ENCODE measurements at places on chromosomes 1 and 21. TPM values are rescaled to one million over a fixed set of nuclear protein-coding genes. Genes with fewer than 3 reads are reported as not detected.
A peak's percentile ranks its signal among the peaks of the same experiment; 100 is the strongest.

BEND5 gene
- total RNA-seq = 2.8 TPM

C4BPA gene
- not detected for total RNA-seq

ARHGEF19 gene
- 1.5 TPM for total RNA-seq

SLC2A5 gene
- 0.94 TPM for total RNA-seq

GPR137B gene
- 39.7 TPM for total RNA-seq

CD2 gene
- 1.6 TPM for total RNA-seq

VSIG8 gene
- not detected for total RNA-seq

LCE1E gene
- not detected for total RNA-seq

DNA sequence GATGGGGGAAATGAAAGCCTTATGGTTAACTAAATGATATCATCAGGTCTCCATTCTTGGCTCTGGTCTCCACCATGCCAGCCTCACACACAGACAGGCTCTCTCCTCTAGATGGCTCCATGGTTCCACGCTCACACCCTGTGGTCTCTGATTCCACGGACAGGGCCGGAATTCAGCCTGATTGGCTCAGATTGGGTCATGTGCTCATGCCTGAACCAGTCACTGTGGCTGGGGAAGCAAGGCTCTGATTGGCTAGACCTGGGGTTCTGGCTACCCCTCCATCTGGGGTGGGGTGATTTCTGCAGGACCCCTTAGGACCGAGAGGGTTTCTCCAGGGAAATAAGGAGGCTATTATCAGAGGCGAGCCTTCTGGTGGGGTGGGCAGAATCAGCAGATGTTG, 277.0 kb downstream of the PTPRU start:
- H3K27ac ChIP-seq = no peak overlapping the region
- DNase-seq = peak; percentile 43
- no peaks in the 10 kb centered on the region for H3K27me3 ChIP-seq
- H3K4me3 ChIP-seq = no peak overlapping the region

DNA sequence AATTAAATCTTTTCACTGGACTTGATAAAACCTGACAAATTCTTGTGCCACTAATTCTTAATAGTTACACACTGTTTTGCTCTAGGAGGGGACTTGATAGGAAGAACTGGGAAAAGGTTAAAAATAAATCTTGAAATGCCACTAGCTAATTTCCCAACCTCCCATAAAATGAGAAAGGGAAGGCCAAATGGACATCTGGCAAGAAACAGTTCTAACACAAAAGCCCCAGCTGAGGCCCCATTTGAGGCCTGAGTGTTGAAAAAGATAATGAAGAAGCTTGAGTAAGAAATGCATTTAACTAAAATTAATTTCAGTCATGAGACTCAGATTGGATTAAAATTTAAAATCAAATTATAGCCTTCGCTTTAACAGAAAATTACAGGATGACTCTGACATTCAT, 11.2 kb upstream of the RAP1GAP start:
- peaks cover 36% of the 10 kb centered on the region for H3K36me3 ChIP-seq
- DNase-seq = no peak
- no peaks in the 10 kb centered on the region for H3K27me3 ChIP-seq

GRCh38 chr21:44054710-44055109, 42.6 kb downstream of the TRAPPC10 start:
- DNase-seq = no peak
- H3K36me3 ChIP-seq = peaks cover 17% of the 10 kb centered on the region
- H3K4me3 ChIP-seq = no peak overlapping the region
- peak overlapping the region; percentile 1 for H3K27ac ChIP-seq

- DNase-seq = no peak
- H3K36me3 ChIP-seq = no peaks in the 10 kb centered on the region
These were observed 39.3 kb downstream of the MTARC1 start for GRCh38 chr1:220825819-220826551.

- no peaks in the 10 kb centered on the region for H3K4me1 ChIP-seq
- H3K27me3 ChIP-seq = no peaks in the 10 kb centered on the region
- no peak overlapping the region for H3K4me3 ChIP-seq
- no peak for DNase-seq
- no peaks in the 10 kb centered on the region for H3K36me3 ChIP-seq
- H3K27ac ChIP-seq = no peak overlapping the region
These were observed 61.7 kb downstream of the JMJD4 start for GRCh38 chr1:227673441-227673840.

DNA sequence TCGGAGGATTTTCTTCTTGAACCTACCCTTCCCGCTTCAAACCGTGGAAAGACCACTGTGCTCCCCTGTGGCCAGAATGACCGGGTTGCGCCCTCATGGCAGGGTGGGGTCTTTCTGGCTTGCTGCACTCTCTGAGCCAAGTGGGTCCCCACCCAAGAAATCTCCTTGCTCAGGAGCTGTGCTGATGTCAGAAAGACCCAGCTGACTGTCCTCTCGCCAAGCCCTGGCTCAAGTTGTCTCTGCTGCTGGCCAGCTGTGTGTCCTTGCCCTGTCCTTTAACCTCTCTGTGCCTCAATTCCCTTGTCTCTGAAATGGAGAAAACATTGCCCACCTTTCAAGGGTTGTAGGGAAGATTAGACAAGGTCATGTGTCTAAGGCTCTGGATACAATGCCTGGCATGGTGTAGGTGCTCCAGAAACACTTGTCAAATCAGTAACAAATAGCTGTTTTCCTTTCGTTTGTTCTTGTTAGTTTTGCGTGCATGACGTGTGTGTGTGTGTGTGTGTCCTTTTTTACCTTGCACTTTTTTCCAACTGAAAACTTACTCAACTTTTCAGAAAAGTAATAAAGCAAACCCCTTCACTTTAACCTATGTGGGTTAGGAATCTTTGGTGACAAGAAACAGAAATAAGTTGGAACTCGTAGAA, 41.1 kb upstream of the RPL11 start:
- H3K4me1 ChIP-seq = no peaks in the 10 kb centered on the region
- H3K27me3 ChIP-seq = no peaks in the 10 kb centered on the region
- peak; percentile 81 for DNase-seq
- H3K27ac ChIP-seq = no peak overlapping the region
- no peaks in the 10 kb centered on the region for H3K36me3 ChIP-seq

DNA sequence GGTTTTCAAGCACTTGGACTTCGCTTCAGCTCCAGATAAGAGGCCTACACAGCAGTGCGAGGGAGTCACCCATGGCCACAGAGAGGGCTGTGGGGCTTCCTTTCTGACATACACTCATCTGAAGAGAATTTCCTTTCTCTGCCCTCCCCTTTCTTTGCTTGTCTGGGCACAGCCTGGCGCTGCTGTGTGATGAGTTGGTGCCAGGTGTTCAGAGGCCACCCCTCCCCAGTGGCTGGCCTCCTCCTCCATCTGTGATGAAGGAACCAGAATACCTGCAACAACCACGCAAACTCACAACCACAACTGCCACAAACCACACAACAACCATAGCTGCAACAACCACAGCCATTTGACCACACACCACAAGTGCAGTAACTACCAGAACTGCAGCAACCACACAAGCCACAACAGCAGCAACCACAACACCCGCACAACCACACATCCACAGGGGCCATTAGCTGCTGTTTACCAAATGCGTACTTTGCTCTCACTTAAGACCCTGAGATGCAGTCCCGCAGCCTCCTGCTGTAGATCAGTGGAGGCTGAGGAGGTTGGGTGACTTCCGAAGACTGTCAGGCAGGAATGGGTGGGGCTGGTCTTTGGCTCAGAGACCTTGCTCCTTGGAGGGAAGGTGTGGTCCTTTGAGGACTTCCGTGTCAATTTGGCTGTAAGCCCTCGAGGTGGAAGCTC, 71.1 kb downstream of the IER5 start:
- no peaks in the 10 kb centered on the region for H3K36me3 ChIP-seq
- no peak for DNase-seq
- no peak overlapping the region for H3K4me3 ChIP-seq
- H3K27me3 ChIP-seq = no peaks in the 10 kb centered on the region

DNA sequence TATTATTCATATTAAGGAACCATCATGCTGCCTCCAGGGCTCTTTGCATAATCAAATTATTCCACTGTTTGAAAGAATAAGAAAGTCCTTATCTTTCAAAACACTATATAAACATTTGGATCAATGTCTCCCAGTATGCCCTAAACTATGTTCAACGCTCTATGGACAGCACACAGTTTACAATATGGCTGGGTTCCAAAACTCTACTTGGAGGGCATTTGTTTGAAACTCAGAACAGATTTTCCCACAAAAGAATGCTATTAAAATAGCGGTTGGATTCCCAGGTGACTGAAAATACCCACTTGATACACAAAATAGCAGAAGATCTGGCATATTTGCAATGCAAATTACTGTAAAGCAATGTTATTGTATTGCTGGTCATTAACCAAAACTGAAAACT, 3.2 kb downstream of the HAO2 start:
- no peak overlapping the region for H3K27ac ChIP-seq
- H3K4me3 ChIP-seq = no peak overlapping the region
- no peaks in the 10 kb centered on the region for H3K36me3 ChIP-seq
- DNase-seq = no peak
- no peaks in the 10 kb centered on the region for H3K27me3 ChIP-seq

- H3K4me3 ChIP-seq = no peak overlapping the region
- H3K27ac ChIP-seq = no peak overlapping the region
- H3K4me1 ChIP-seq = no peaks in the 10 kb centered on the region
- H3K27me3 ChIP-seq = no peaks in the 10 kb centered on the region
These were observed 8.2 kb downstream of the NBPF1 start for GRCh38 chr1:16605213-16605525.

DNA sequence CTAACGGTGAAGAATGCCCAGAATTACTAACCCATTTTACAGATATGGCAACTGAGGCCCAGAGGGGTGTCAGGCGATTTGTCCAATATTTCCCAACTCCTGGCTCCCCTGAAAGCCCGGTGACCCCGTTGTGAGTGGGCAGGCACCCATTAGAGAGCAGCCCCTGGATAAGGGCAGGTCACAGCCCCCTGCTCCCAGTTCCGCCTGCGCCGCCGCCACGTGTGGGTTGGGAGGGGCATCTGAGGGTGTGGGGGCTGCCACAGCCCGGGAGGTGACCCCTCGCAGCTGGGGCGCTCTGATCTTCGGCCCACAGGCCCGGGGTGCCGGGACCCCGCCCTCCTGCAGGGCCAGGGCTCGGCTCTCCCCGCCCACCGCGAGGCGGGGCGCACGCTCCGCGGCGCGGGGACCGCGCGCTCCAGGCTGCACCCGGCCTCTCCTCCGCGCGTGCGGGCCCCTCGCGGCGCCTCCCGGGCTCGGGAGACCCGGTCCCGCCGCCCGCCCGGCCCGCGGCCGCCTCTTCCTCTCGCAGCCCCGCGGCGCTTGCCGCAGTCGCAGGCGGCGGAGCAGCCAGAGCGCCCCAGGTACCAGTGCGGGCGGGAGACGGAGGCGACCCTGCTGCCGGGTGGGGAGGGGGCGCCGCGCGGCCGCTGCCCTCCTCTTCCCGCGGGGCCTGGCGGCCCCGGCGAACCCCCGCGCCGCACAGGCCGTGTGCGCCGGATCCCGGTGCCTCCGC, at the start of gene HTR6:
Gene HTR6, plus strand, starts transcription at position 423 of the 733 bp plus-strand sequence. CDS start 879 bp downstream, outside the sequence.
- H3K27me3 ChIP-seq = peaks cover 11% of the 10 kb centered on the region
- peaks cover 19% of the 10 kb centered on the region for H3K4me1 ChIP-seq
- H3K36me3 ChIP-seq = no peaks in the 10 kb centered on the region
- H3K4me3 ChIP-seq = no peak within 1 kb of the TSS
- no peak for DNase-seq
- no peak within 1 kb of the TSS for H3K27ac ChIP-seq

DNA sequence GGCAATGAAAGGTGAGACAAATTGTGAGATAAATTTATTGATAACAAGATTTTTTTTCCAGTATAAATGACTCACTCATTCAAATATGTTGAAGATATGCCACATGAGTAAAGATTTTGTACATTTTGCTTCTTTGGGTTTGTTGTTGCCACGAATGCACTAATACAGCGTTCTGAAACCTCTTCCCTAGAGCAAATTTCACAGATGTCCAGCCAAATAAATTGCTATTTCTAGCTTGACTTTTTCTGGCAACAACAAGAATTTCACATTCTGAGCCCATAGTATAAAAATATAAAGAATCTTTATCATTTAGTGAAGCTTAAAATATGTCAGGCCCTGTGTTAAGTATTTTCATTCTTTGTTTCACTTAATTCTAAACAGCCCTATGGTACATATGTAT, 114.5 kb upstream of the COL24A1 start:
- no peaks in the 10 kb centered on the region for H3K27me3 ChIP-seq
- H3K27ac ChIP-seq = no peak overlapping the region
- no peak overlapping the region for H3K4me3 ChIP-seq
- H3K36me3 ChIP-seq = no peaks in the 10 kb centered on the region

- no peak for DNase-seq
- peak overlapping the region; percentile 77 for H3K27ac ChIP-seq
- H3K36me3 ChIP-seq = no peaks in the 10 kb centered on the region
- peaks cover 46% of the 10 kb centered on the region for H3K4me1 ChIP-seq
- no peaks in the 10 kb centered on the region for H3K27me3 ChIP-seq
These were observed 10.6 kb downstream of the EDN2 start for GRCh38 chr1:41473738-41474362.

- H3K4me1 ChIP-seq = peaks cover 30% of the 10 kb centered on the region
- no peaks in the 10 kb centered on the region for H3K36me3 ChIP-seq
- H3K4me3 ChIP-seq = no peak overlapping the region
- DNase-seq = no peak
- H3K27me3 ChIP-seq = no peaks in the 10 kb centered on the region
These were observed 50.1 kb upstream of the TSPAN2 start for GRCh38 chr1:115139381-115139780.

DNA sequence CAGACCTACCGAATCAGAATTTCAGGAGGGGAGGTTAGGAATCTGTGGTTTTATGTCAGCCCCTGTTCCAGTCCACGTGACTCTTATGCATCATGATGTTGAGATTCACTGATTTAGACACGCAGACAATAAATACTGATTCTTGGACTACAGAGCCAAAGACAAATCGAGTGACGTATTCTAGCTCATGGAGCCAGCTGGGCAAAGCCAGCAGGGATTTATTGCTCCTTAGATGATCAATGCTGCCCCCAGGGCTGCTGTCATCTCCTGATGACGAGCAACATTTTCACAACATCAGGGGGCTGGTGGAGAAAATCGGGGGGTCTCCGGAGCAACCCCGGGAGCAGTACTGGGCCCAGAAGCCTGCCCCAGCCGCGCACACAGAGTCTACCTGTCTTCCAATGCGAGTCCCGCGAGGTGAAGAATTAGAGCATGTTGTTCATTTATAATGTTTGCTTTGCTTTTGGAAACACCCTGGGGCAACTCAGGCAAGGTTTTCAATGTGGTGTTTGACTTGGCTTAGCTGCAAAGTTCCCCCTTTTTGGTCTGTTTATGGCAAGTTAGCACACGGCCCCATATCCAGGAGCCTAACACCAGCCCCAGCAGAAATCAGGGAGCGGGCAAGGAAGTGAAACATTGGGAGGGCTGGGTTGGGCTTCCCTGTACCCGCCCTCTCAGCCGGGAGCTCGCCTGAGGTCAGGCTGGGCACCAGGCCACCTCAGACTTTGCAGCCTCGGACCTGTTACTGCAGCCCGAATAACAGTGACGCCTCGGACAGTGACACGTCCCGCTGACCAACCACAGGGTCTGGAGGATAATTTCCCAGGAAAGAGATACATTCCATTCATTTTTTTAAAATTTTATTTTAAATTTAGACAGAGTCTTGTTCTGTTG, 19.9 kb upstream of the CLDN14 start:
- no peaks in the 10 kb centered on the region for H3K27me3 ChIP-seq
- no peak for DNase-seq
- no peak overlapping the region for H3K27ac ChIP-seq

GRCh38 chr1:146032631-146033219, 11.2 kb upstream of the HJV start:
- no peak overlapping the region for H3K4me3 ChIP-seq
- H3K4me1 ChIP-seq = peaks cover 4% of the 10 kb centered on the region
- H3K27me3 ChIP-seq = no peaks in the 10 kb centered on the region
- H3K36me3 ChIP-seq = no peaks in the 10 kb centered on the region

Measured in right atrium auricular region (tissue), 2 donors.